T-cell (primary cell): ENCODE measurements at places on chromosomes 2 and 18. TPM values are rescaled to one million over a fixed set of nuclear protein-coding genes. Genes with fewer than 3 reads are reported as not detected.

SERPINB11 gene
- not detected for total RNA-seq

CKAP2L gene
- total RNA-seq = 0.22 TPM

UGT1A4 gene
- not detected for total RNA-seq

LYPD6 gene
- not detected for total RNA-seq

CTAGE1 gene
- total RNA-seq = not detected

TEKT4 gene
- not detected for total RNA-seq

CFLAR gene
- 188 TPM for total RNA-seq

SP5 gene
- not detected for total RNA-seq

FEV gene
- not detected for total RNA-seq

ALMS1 gene
- total RNA-seq = 30.5 TPM

METAP1D gene
- total RNA-seq = 7.6 TPM

CXCR1 gene
- total RNA-seq = 0.13 TPM

UGT1A8 gene
- total RNA-seq = not detected

NR4A2 gene
- total RNA-seq = 3.7 TPM

CD226 gene
- total RNA-seq = 74.9 TPM

RFX8 gene
- 0.23 TPM for total RNA-seq

ZNF513 gene
- 20.6 TPM for total RNA-seq

PAX8 gene
- total RNA-seq = 1.2 TPM

TXNDC2 gene
- total RNA-seq = not detected

RAB12 gene
- total RNA-seq = 17.5 TPM

GAREM2 gene
- total RNA-seq = 3.9 TPM

GRP gene
- not detected for total RNA-seq

PRSS56 gene
- total RNA-seq = not detected

GNLY gene
- 377 TPM for total RNA-seq

ST8SIA5 gene
- total RNA-seq = not detected

RND3 gene
- total RNA-seq = 0.66 TPM

KIF5C gene
- 16.0 TPM for total RNA-seq

TUBB8B gene
- total RNA-seq = not detected

REG1B gene
- not detected for total RNA-seq

MYO1B gene
- 0.39 TPM for total RNA-seq

VWC2L gene
- total RNA-seq = not detected

ANKRD30BL gene
- total RNA-seq = not detected

ALPP gene
- not detected for total RNA-seq

ACTG2 gene
- total RNA-seq = 1.3 TPM

HOXD13 gene
- total RNA-seq = not detected

FHOD3 gene
- not detected for total RNA-seq

BCL11A gene
- total RNA-seq = 3.6 TPM

AMER3 gene
- total RNA-seq = not detected

ANKRD29 gene
- total RNA-seq = 0.23 TPM

NEB gene
- total RNA-seq = 1.3 TPM

KCNIP3 gene
- not detected for total RNA-seq

C2orf81 gene
- total RNA-seq = 9.5 TPM

MOB1A gene
- 140 TPM for total RNA-seq

SLC9A4 gene
- not detected for total RNA-seq
